Epithelial cell of proximal tubule (primary cell): ENCODE measurements at places on chromosomes 11 and 22. TPM values are rescaled to one million over a fixed set of nuclear protein-coding genes. Genes with fewer than 3 reads are reported as not detected.

FOXRED2 gene
- 3.1 and 7.9 TPM in 2 replicates for total RNA-seq

MMP11 gene
- 11.4 and 22.3 TPM in 2 replicates for total RNA-seq

GRIA4 gene
- total RNA-seq = 0.69 TPM in 1 of 2 replicates, not detected in the other

SHANK2 gene
- 9.5 and 10.9 TPM in 2 replicates for total RNA-seq

- no peak for DNase-seq
Observed at GRCh38 chr11:69165775-69166174, 10.0 kb downstream of the SMIM38 start.

- DNase-seq = no peak
Observed at GRCh38 chr22:37896181-37896592, 9.9 kb upstream of the MICALL1 start.

- no peak for DNase-seq
Observed at GRCh38 chr11:65013130-65013887, 651 bp upstream of the ARL2 start.

GRCh38 chr22:46308283-46308988, 11.8 kb downstream of the GTSE1 start:
- DNase-seq = no peak

- DNase-seq = no peak
Observed at GRCh38 chr22:34427841-34428240, 507.6 kb upstream of the LARGE1 start.

DNA sequence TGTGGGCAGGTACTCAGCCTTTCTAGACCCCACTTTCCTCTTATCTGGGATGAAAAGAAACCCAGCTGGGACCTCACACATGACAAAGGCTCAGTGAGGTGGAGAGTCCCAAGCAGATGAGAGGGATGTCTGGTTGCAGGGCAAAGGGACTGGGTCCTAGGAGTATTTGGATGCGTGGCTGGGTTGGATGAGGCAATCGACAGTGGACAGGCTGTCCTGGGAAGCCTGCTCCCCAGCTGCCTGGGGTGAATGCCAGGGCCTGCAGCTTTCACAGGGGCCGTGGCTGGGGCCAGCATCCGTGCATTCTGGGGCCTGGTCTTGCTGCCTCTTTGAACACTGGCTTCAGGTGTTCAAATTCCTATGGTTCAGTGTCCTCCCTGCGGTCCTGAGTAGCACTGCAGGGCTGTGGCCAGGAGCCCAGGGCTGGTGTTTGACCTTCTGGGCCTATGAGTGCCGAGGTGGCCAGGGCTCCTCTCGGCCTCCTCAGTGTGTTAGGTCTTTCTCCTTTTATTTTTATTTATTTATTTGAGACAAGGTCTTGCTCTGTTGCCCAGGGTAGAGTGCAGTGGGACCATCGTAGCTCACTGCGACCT, 65.3 kb downstream of the MCM5 start:
- DNase-seq = no peak

- DNase-seq = no peak
Observed at GRCh38 chr11:10779086-10779485, 28.0 kb downstream of the CTR9 start.

- DNase-seq = no peak
Observed at GRCh38 chr11:121711939-121712338, 259.2 kb upstream of the SORL1-AS1 start.

- no peak for DNase-seq
Observed at GRCh38 chr11:35145271-35145670, 6.3 kb downstream of the CD44 start.
